ENCODE measurements at places on chromosomes 3 and 15.

- ATAC-seq: no peak
Measured at GRCh38 chr15:35062738-35063099, 22.4 kb downstream of the NANOGP8 start.

GRCh38 chr3:4742359-4742758, 236.9 kb upstream of the BHLHE40 start:
- ATAC-seq: no peak

GRCh38 chr15:91045065-91045464, 22.7 kb upstream of the VPS33B start:
- ATAC-seq: no peak

GRCh38 chr15:59346951-59347350, 25.7 kb downstream of the MYO1E start:
- no peak for ATAC-seq

GRCh38 chr3:82229397-82229796, 468.0 kb upstream of the GBE1 start:
- peak; percentile 40 for ATAC-seq

- no peak for ATAC-seq
Measured at GRCh38 chr3:55006244-55006676, 78.4 kb upstream of the LRTM1 start.

GRCh38 chr3:131630807-131631206, 128.0 kb upstream of the MRPL3 start:
- no peak for ATAC-seq

- ATAC-seq: no peak
Measured at GRCh38 chr15:40721701-40722100, 26.7 kb downstream of the RAD51 start.

DNA sequence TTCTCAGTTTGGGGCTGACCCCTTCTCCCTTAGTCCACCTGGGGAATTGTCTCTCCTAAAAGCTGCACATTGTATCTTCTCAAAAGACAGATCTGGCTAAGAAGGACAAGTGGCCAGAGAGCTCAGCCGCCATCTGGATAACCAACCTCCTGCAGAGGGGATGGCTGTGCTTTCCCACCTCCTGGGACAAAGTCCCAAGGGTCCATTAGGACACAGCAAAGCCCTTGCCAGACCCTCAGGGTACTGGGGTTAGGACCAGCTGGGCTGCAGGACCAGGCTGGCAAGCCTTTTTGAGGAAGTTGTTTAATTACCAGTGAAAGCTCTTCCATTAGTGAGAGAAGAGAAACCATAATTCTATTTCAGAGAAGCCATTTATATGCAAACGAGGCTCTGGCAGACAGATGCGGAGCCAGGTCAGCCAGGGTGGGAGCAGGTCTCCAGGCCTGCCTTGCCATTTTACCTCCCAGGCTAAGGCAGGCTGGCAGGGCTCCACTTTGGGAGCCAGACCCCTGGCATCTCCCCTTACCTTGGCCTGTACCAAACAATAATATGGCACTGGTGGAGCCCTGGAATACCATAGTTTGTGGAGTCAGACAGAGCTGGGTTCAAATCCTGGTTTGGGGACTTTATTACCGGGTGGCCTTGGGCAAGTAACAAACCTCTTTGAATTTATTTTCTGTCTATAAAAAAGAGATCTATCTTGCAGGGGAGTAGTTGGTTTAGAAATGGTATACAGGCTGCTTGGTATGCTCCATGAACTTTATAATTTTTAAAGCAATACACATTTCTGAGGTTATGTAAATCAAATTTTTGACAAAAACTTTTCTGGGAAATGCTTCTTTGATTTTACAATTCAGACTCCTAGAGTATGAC, 17.9 kb downstream of the SHF start:
- no peak for ATAC-seq

DNA sequence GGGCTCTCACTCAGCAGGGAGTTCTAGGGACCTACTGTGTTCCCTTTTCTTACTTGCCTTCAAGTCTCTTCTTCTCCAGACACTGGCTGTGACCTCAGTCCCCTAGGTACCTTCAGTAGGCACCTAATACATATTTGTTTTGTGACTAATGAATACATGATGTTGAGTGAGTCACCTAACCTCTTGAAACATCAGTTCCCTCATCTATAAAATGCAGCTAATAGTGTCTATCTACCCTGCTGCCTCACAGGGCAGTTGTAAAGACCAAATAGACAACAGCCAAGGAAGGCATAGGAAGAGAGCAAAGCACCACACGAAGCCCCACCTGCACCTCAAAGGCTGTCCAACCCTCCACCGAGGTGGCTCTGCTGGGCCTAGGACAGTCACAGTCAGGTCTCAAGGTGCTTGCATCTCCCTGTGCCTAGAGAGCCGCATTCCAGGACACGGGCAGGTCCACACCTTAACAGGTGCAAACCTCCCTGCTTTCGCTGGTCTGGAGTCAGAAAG, 29.1 kb downstream of the DAPK2 start:
- peak; percentile 41 for ATAC-seq

GRCh38 chr3:50516440-50516871, 13.0 kb upstream of the CACNA2D2 start:
- no peak for ATAC-seq

DNA sequence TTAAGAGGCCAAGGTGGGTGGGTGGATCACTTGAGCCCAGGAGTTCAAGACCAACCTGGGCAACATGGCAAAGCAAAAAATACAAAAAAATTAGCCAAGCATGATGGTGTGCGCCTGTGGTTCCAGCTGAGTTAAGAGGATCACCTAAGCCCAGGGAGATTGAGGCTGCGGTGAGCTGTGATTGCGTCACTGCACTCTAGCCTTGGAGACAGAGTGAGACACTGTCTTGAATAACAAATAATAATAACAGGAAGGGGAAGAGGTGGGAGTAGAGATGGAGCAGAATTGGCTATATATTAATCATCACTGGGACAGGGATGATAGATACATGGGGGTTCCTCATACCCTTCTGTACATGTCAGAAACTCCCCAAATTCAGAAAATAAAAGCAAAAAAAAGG, 23.8 kb upstream of the NMB start:
- ATAC-seq: peak; percentile 98

- no peak for ATAC-seq
Measured at GRCh38 chr3:70999730-71000129, 583.8 kb downstream of the FOXP1 start.

- no peak for ATAC-seq
Measured at GRCh38 chr3:11305509-11305908, 33.3 kb downstream of the ATG7 start.

GRCh38 chr15:83106994-83107840, at the start of gene TM6SF1:
TM6SF1 (plus strand) TSS chr15:83107645; CDS start chr15:83107681, 36 bp downstream.
- peak; percentile 63 for ATAC-seq

DNA sequence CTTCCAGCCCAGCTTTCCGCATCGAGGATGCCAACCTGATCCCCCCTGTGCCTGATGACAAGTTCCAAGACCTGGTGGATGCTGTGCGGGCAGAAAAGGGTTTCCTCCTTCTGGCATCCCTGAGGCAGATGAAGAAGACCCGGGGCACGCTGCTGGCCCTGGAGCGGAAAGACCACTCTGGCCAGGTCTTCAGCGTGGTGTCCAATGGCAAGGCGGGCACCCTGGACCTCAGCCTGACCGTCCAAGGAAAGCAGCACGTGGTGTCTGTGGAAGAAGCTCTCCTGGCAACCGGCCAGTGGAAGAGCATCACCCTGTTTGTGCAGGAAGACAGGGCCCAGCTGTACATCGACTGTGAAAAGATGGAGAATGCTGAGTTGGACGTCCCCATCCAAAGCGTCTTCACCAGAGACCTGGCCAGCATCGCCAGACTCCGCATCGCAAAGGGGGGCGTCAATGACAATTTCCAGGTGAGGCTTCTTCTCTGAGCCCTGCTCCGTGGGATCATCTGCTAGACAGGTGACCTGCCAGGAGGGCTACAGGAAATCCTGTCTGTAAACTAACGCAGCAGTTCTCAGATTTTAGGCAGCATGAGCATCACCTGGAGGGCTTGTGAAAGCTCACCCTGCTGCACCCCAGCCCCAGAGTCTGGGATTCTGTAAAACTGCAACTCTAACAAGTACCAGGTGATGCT, 1.6 kb downstream of the THBS1 start:
- no peak for ATAC-seq

- ATAC-seq: no peak
Measured at GRCh38 chr3:30193625-30194044, 412.8 kb upstream of the TGFBR2 start.

DNA sequence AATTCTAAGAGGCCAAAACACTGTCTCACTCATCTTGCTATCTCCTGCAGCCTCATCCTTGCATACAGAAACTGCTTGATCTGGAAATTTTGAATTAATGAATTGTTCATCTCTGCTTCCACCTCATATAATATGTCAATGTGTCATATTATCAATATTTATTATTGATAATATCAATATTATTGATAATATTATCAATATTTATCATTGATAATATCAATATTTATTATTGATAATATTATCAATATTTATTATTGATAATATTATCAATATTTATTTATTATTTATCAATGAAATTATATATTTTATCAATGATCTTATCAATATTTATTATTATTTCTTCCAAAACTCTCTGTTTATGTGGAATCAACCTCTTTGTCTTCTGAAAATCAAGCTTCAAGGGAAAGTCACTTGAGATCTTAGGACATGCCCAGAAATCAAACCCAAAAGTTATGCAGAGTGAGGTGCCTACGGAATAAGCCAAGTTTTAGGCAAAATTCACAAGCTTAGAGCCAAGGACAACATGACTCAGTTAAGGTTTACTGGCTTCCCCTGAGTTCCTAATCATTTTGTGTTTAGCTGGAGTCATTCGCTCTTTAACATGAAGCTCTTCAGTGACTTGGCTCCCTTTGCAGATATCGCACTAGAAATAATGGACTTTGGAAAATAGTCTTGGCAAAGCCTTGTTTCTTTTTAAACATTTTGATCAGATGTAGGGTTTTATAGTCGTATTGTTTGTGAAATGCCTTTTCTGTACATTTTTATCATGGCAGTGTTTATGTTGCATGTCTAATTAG, 297.1 kb upstream of the RARB start:
- no peak for ATAC-seq

DNA sequence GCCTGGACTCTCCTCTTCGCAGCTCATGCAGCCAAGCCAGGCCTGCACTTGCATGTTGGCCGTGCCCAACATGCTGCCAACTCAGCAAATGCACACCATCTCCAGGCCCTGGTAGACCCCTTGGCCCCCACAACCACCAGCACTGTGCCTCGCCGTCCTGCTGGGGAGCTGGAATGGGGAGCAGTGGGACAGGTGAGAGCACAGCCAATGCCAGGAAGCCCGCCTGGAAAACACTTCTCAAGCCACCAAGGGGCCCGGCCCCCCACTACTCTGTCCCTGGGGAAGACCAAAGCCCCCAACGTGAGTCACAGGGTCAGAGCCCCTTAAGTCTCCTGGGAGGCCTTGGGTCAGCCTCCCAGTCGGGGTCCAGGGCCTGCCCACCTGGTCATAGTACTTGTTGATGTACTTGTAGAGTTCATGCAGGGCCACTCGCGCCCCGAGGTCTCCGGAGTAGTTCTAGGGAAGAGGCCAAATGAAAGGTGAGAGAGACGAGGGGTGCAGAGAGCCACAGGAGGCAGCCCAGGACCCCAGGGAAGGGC, 24.5 kb downstream of the PLXNB1 start:
- ATAC-seq: no peak

DNA sequence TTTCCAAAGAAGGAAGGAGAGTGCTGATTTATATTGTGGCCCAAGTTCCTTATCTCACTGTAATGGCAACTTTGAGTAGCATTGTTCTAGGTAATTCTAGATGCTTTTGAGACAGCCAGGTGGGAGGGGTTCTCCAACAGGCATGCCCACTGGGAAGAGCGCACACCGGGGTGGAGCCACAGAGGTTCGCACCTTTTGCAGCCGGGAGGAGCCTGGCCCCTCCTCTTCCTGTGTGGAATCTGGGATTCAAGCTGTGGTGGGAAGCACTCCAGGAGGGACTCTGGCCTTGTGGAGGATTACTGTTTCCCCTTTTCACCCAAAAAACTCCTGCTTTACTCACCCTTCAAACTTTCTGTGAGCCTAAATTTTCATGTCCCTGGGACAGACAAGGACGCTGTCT, 53.1 kb downstream of the CFAP20DC start:
- no peak for ATAC-seq

DNA sequence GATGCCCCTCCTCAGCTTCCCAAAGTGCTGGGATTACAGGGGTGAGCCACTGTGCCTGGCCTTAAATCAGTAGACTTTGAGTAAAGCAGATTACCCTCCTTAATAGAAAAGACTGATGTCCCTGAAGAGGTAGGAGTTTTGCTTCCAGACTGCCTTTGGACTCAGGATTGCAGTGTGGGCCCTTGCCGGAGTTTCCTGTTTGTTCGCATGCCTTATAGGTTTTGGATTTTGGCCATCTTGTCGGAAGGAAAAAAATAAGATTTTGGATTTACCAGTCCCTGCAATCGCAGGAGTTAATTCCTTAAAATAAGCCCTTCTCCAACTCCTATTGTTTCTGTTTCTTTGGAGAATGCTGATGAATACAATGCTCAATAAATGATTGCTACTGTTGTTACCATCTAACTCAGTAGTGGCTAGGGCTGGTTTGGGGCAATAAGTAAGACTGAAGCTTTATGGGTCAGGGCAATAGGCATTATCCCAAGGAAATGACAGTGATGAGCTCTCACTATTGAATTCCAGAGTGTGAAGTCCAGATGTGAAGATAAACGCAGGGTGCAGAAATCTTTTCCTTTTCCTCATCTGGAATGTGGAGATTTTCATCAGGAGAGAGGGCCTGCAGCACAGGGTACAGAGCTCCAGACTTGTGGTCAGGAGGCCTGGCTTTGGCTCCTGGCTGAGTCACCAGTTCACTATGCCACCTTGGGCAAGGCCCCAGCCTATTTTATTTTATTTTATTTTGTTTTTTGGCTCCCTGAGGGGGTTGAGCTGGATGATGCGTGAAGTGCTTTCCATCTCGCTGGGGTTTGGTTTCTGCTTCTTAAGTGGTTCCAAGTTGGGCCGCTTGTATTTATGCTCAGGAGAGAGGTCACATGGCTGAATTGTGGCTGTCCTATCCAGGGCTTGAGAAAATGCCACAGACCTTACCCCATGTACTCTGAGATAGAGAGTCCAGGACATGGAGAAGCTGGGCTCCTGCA, 25.3 kb downstream of the FOXL2 start:
- ATAC-seq: no peak

GRCh38 chr15:93019090-93019489, 69.9 kb downstream of the RGMA start:
- peak; percentile 58 for ATAC-seq

DNA sequence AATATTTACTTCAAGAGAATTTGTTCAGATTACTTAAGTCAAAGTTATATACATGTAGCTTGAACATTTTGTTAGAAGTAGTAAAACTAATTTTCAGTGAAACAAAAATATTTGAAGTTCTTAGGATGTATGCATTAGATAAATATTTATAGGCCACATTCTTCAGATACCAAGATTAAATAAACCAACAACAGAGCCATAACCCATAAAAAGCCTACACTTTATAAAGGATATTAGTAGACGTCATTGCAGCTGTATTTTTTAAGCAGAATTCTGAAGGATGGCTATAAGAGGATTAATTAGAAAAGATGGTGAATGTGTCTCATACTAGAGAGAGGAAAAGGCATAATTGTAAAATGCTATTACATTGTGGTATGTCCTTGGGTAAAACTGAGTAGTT, 449.7 kb upstream of the ALCAM start:
- ATAC-seq: no peak

GRCh38 chr15:42094512-42094963, at the start of gene PLA2G4D:
PLA2G4D (minus strand) TSS chr15:42094562; CDS start chr15:42094459, 103 bp downstream.
- ATAC-seq: no peak

All from activated T-helper 17 cell treated with anti-CD3 and anti-CD28 coated beads, Interleukin-2, amount 50 U/mL, for 72 hours (primary cell).